ENCODE measurements at places on chromosomes 11 and 22. TPM values are rescaled to one million over a fixed set of nuclear protein-coding genes. Genes with fewer than 3 reads are reported as not detected.

Gene TRIM49
- total RNA-seq: not detected

Gene TTLL1
- 5.5 TPM for total RNA-seq

Gene RIMBP3B
- not detected for total RNA-seq

Gene OR8K5
- total RNA-seq: not detected

Measured in hair follicular keratinocyte (primary cell).